Breast epithelium (tissue), 4 donors: ENCODE measurements at places on chromosomes 4 and X. TPM values are rescaled to one million over a fixed set of nuclear protein-coding genes. Genes with fewer than 3 reads are reported as not detected.

- DNase-seq: no peak
These were observed 27.0 kb upstream of the MID1IP1 start for GRCh38 chrX:38774249-38774648.

The SULT1B1 gene
- total RNA-seq: 0.88 TPM

The TEX13C gene
- total RNA-seq: not detected

- DNase-seq: no peak
These were observed 1.6 kb downstream of the TBC1D14 start for GRCh38 chr4:6910960-6911874.
